ENCODE measurements at places on chromosomes 2 and 18. TPM values are rescaled to one million over a fixed set of nuclear protein-coding genes. Genes with fewer than 3 reads are reported as not detected.

ACSL3 gene
- 192 TPM for total RNA-seq

ASB18 gene
- not detected for total RNA-seq

ZNF407 gene
- 17.8 TPM for total RNA-seq

CTAGE1 gene
- total RNA-seq = not detected

CHMP1B gene
- 33.1 TPM for total RNA-seq

SERPINB10 gene
- total RNA-seq = 0.20 TPM

MC4R gene
- not detected for total RNA-seq

PLEK gene
- total RNA-seq = not detected
